ENCODE measurements at places on chromosomes 5 and 9.

DNA sequence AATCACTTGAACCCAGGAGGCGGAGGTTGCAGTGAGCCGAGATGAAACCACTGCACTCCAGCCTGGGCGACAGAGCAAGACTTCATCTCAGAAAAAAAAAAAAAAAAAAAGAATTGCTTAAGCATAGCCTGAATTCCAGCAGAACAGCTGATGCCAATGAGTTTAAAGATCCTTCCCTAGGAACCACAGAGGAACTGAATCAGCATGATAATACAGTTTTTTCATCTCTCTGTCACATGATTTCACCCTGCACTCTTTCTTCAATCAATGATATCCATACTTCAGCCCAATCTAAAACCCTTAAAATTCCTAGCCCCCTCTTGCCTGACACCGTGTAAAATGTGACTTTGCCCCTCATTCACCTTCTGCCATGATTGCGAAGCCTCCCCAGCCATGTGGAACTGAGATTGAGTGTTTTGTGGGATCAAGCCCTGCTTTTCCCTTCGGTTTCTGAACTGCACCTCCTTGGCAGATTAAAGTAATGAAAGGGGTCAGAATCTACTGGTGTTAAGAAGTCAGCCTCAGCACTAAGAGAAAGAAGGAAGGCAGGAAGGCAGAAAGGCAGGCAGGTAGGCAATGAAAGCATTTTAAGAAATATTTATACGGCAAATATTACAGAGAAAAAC is 20.9 kb upstream of the DMXL1 start:
- DNase-seq = no peak

DNA sequence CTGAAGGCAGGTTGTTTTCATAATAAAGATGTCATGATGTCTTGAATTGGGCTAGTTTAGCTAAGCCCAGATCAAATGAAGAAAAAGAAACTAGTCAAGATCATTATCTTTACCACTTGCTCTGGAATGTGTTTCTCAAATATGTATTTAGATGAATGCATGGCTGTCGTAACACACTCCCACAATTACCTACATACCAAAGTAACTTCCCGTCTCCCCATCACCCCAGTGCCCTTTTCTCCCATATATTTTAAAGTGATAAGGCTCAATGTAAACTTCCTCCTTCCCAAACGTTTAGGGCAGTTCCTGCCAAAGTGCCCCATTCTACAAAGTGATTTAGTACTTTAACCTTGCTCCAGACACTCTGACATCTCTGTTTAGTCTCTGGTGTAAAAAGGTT is 61.4 kb downstream of the SLC1A3 start:
- no peak for DNase-seq

DNA sequence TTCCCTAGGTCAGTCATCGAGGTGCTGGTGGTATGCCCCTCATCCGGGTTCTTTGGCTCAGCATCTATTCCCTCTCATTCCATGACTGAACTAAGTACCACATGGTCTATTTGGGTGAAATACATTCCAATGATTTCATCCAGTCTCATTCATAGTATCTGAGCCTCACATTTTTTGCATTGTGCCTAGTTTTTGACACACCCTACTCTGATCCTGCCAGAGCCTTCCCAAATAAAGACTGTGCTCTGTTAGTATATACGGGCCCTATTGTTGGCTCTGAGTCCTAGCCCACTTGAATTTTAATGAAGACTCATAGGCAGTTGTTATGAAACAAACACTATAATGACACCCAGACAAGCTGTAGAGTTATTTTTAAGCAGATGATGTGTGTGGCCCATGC is 740.7 kb downstream of the CETN3 start:
- DNase-seq = no peak

- no peak for DNase-seq
Measured at GRCh38 chr5:159947708-159948358, 31.6 kb downstream of the ADRA1B start.

GRCh38 chr5:72555871-72556270 is 48.7 kb upstream of the ZNF366 start:
- DNase-seq = no peak

- no peak for DNase-seq
Measured at GRCh38 chr5:9627541-9627940, 2.6 kb downstream of the TAS2R1 start.

DNA sequence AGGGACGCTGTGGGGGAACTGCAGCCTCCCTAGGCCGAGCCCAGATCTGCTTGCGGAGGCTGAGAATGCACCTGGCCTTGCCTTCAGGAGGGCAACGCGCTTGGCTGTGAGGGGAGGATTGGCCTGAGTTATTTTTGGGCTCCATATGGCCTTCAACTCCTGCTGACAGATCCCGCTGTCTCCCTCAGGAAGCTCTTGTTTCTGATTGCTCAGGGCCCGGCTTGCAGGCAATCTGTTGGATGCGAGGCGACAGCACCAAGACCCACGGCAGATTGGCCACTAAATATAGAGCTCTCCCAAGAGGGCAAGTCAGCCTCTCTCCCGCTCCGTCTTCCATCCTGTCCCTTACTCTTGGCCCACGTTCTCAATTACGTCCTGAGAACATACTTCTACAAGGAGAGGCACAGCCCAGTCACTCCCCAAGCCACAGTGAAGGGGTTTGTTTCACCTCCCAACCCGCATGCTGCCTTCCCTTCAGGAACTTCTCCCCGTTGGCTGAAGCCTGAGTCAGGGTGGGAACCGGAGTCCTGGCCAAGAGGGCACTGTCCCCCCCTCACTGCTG is 53.6 kb downstream of the RASGEF1C start:
- DNase-seq = no peak

- DNase-seq = no peak
Measured at GRCh38 chr5:132222649-132223038, 5.0 kb downstream of the P4HA2 start.

DNA sequence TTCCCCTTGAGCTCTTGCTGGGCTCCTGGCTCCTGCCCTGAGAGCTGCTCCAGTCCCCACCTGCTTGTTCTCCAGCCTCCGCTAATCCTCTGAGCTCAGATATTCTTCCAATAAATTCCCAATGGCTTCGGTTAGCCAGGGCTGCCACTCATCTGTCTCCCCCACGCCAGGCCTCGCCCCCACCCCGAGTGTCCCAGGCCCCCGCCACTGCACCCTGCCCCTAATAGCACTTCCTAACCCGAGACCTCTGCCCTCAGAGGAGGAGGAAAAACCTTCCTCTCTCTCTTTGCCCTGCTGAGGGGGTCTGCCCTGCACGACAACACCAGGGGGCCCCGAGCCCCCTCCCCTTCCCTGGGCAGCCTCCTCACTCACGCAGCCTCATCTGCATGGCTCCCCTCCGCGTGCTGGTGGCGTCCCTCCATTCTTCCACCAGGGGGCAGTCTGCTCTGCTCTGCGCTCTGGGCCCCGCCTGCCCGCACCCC is 5.4 kb upstream of the LCN15 start:
- peak; percentile 39 for DNase-seq

- no peak for DNase-seq
Measured at GRCh38 chr5:166302166-166302565, 1989.3 kb upstream of the WWC1 start.

DNA sequence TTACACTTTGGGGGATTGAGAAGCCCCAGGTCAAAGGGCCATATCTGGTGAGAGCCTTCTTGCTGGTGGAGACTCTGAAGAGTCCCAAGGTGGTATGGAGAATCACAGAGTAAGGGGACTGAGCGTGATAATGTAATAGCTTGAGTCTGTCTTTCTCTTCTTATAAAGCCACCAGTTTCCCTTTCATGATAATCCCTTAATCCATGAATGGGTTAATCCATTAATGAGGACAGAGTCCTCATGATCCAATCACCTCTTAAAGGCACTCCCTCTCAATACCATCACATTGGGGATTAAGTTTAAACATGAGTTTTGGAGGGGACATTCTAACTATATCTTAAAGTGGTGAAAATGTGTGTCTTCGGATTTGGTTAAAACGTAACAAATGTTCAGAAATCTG is 21.5 kb downstream of the WDR36 start:
- no peak for DNase-seq

GRCh38 chr9:68708513-68708912 is 3.5 kb downstream of the PIP5K1B start:
- DNase-seq = no peak

DNA sequence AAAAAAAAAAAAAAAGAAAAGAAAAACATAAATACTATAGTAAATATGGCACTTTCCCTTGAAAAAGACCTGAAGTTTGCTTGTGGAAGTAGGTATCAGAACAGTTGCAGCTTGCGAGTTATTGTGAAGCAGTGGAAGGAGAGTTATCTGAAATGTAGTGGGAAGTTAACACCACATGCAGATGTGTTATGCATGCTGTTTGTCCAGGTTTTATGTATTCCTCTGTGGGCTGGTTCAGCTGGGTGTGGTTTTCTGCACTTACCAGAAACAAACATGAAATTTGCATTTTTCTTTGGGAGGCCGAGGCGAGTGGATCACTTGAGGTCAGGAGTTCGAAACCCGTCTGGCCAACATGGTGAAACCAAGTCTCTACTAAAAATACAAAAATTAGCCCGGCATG is 42.1 kb upstream of the CTNNA1 start:
- no peak for DNase-seq

- no peak for DNase-seq
Measured at GRCh38 chr5:169686137-169686536, 49.1 kb downstream of the DOCK2 start.

GRCh38 chr9:33151007-33151557 is 16.1 kb downstream of the B4GALT1 start:
- no peak for DNase-seq

- DNase-seq = no peak
Measured at GRCh38 chr9:134889386-134890154, 9.0 kb downstream of the FCN2 start.

DNA sequence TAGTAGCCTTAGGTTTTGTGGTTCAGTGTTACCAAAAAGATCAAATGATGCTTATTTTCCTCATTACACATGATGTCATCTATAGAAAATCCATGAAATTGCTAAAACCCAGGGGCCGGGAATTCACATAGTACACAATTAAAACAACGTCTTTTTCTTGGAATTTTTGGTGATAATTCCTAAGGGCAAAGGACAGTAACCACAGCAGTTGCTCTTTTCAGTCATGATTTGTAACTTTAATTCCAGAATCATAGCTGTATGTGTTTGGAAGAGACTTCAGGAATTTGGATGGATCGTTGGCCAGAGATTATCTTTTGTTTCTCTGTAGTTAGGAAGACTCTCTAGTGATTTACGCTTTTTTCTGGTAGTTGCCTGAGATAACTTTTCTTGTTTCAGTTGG is 748.7 kb downstream of the TLE4 start:
- DNase-seq = no peak

GRCh38 chr5:83628360-83628759 is 92.3 kb downstream of the HAPLN1 start:
- DNase-seq = no peak

GRCh38 chr9:113352411-113352810 is 3.1 kb downstream of the BSPRY start:
- no peak for DNase-seq

GRCh38 chr5:9720361-9720760 is 90.2 kb upstream of the TAS2R1 start:
- DNase-seq = no peak

DNA sequence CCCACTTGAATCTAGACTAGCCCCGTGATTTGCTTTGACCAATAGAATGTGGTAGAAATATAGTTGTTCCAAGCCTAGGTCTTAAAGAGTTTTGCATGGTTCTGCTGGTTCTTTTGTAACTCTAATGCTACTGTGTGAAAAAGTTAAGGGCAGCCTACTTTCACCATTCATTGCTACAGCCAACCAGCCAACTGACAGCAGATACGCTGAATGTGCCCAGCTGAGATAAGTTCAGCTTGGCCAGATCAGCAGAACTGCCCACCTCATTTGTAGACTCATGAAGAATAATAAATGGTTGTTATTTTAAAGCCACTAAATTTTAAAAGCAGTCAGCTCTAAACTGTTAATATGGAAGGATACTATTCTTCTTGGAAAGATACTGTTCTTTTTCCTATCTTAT is 23.9 kb downstream of the NR3C1 start:
- no peak for DNase-seq

GRCh38 chr9:101130054-101130453 is 101.5 kb downstream of the PLPPR1 start:
- DNase-seq = no peak

GRCh38 chr5:180618829-180619562 is 27.7 kb upstream of the SCGB3A1 start:
- DNase-seq = no peak

DNA sequence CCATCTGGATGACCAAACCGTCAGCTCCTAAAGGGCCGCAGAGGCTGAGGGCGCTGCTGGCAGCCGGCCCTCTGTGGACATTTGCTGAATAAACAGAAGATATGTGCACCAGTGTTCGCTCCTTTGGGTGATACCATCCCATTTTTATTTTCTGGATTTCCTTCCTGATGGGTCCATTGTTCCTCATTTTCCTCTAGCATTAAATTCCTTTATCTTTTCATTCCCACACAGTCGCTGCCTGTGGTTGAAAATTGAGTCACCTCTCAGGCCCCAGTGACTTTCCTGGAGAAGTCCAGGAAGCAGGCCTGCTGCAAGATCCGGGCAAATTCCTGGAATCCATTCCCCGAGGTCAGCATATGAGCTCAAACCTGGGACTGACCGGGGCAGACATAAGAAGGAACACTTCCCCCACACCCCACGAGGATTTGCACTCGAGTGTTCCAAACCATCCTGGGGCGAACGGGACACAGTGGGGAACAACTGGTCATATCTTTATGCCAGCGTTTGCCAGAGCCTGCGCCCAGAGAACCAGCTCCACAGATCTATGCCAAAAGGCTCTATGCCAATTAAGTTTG is 86.7 kb upstream of the PCA3 start:
- DNase-seq = no peak

GRCh38 chr5:122155546-122155945 is 26.2 kb downstream of the ZNF474 start:
- no peak for DNase-seq

DNA sequence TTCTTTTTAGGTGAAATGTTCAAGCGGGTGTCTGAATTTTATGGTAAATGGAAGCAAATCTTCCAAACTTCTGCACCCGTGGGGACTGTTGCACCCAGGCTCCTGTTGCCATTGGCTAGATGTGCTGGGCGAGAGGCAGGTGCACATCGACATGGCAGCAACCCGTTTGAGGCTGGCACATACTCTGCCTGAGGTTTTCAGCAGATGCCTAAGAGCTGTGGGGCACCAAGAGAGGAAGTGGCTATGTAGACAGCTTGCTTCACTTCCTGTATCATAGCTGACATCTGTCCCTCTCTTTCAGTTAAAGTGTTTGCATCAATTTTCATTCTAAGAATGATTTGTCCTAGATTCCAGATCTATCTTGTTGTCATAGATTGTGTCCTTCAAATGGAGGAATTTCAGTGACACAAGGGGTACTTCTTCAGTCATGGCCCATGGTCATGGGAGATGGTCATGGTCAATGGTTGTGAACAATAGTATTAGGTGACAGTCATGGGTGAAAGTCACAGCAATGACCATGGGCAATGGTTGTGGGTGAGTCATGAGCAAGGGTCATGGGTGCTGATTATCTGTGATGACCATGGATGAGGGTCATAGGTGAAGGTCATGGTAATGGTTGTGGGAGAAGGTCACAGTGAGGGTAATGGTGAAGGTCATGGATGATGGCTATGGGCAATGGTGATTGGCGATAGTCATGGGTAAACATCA is 115.1 kb upstream of the IRX4 start:
- DNase-seq = no peak

Data from activated gamma-delta T cell treated with Interleukin-2 at 50 U/mL for 16 hours (primary cell).